Lung (tissue), 17 donors: ENCODE measurements at places on chromosomes 6 and 20.

DNA sequence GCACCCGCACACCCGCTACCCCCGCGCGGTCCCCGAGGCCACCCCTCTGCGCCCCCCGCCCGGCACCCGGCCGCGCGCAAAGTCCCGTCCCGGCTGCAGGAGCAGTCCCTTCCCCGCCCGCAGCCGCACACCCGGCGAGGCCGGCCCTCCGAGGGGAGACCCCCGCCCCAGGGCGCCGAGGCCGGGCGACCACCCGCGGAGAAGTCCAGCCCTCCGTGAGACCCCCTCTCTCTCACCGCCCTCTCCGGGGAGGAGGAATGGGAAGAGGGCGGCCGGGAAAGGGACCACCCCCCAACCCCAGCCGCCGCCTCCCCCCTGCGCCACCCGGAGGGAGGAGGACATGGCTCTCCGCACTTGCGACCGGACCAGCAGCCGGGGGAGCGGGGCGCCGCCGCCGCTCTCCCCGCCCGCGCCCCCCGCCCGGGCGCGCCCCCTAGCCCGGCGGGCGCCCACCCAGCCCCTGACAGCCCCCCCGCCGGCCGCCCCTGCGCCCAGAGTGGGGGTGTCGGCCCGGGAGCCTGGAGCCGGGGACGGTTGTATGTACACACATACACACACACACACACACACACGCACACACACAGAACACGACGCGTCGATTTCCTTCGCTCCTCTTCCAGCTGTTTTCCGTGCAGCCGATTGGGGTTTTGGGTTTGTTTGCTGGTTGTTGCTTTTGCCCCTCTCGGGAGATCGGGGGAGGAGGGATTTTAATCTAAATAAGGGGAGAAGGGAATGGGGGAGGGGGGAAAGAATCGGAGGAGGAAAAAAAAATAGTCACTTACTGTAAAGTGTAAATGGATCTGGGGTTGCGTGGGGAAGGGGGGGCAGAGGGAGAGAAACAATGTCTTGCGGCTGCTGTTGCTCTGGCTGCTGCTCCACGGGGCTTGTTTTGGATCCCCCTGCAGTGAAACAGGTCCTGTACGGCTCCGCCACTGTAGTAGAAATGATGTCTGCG lies at the start of gene ATXN1:
Gene ATXN1 (minus strand): TSS at position 945 of the 955 bp plus-strand sequence.
- peak; percentile 91 for DNase-seq

DNA sequence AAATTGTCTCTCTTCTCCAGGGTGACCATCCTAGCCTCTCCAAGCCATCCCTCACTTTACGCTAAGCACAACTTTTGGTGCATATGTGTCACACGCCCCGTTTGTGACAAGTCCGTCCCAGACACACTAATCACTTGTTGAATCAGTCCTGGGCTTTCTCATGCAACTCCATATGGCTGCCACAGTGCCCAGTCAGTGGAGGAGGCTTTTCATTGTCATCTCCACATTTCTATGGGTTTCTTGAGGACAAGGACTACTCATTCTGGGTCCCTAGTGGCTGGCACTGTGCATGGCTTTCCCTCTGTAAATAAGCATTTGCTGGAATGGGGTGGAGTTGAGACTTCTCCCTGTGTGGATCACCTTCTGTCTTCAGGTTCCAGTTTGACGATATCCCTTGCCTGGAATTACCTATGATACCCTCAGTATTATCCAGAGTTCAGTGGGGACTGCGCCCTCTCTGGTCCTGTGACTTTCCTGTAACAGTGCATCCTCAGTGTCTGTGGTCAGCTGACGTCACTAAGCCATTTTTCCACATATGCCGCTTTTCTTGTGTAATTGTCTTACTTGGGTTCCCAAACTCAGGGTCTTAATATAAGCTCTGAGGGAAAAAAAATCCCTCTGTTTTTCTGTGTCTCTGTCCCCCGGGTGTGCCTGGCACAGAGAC lies 59.8 kb upstream of the MYL9 start:
- no peak for DNase-seq

DNA sequence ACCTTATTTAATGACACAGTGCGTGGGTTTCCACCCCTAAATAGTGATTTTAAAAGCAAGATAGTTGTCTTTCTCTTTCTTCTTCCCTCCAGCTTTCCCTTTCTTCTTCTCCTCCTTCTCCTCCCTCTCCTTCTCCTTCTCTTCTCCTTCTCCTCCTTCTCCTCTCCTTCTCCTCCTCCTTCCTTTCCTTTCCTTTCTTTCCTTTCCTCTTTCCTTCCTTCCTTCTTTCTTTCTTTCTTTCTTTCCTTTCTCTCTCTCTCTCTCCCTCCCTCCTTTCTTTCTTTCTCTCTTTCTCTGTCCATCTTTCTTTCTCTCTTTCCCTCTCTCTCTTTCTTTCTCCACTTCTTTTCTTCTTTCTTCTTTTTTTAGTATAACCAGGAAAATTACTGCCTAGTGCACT lies 670.6 kb downstream of the GRIK2 start:
- no peak for DNase-seq

GRCh38 chr6:22073516-22074198 lies 223.2 kb downstream of the PRL start:
- no peak for DNase-seq

- DNase-seq: peak; percentile 45
Observed at GRCh38 chr6:87391334-87391733, 16.4 kb upstream of the CFAP206 start.

- DNase-seq: no peak
Observed at GRCh38 chr20:2163757-2164156, 62.1 kb downstream of the STK35 start.

GRCh38 chr6:134873500-134874388 lies 76.2 kb downstream of the ALDH8A1 start:
- DNase-seq: no peak

- DNase-seq: no peak
Observed at GRCh38 chr6:41273714-41274113, 12.8 kb downstream of the TREM1 start.

- no peak for DNase-seq
Observed at GRCh38 chr20:8807480-8808201, 261.2 kb upstream of the PLCB4 start.

- DNase-seq: no peak
Observed at GRCh38 chr6:1678201-1678600, 68.5 kb downstream of the FOXC1 start.

DNA sequence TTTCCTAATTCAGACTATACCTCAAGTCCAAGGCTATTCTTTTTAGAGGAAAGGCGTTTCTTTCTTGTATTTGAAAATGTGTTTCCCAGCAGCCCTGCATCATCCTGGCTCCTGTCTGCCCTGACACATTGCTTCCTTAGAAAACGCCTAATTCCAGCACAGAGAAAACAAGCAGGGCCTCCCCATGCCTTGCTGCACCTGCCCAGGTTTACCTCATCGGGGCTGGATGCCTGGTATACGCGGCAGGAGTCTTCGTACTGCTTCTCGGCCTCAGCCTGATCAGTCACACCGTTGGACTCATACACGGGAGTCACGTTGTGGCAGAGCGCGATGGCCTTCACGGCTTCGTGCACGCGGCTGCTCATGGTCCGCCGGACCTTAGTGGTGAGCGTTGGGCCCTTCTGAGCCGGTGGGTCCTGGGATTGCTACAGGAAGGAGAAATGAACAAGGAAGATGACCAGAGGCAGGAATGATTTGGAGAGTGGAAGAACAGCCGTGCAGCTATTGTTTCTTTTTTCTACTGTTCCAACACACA lies 111.4 kb downstream of the ATP9A start:
- no peak for DNase-seq

GRCh38 chr20:63659370-63659769 lies 1.3 kb downstream of the RTEL1 start:
- DNase-seq: no peak

DNA sequence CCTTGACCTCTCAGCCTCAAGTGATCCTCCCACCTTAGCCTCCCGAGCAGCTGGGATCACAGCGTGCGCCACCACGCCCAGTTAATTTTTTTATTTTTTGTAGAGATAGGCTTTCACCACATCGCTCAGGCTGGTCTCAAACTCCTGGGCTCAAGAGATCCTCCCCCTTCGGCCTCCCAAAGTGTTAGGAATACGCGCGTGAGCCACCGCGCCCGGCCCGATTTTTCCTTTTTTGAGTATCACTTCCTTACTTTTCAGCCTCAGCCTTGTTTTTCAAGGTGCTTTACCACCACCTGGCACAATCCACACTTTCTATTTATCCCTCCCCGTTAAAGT lies 791 bp upstream of the STX11 start:
- no peak for DNase-seq

DNA sequence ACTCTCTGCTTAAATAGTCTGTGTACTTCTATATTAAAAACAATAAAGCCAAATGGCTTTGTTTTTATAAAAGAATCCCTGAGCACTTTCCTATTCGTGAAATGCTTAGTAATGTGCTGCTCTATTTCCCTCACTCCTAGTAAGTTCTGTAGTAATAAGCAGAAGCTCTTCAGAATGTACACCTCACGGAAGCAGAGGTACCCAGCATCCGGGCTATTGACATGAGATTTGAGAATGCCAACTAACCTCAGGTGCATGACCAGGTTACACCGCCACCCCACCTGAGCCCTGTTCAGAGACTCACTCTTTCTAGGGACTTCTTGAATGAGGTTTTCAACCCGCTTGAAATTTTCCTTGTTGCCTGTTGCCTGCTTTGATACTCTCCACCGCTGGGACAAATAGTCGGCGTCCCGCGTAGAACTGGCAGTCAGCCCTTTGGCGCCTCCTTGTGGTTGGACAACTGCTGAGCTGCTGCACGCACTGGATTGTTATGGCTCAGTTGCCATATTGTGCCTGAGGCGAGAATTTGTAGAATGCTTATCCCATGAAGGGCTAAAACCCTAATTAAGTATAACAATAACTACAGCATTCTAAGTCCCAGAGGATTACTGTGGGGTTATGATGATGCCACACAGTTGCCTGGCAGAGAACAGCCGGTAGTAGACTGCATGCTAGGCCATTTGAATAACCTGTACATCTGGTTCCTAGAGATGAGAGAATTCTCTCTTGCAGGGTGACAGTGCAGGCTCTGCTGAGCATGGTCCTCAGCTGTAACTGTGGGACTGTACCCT lies 95.4 kb downstream of the KHDC1L start:
- peak; percentile 81 for DNase-seq

GRCh38 chr6:79047072-79047471 lies 31.0 kb downstream of the PHIP start:
- DNase-seq: no peak

GRCh38 chr6:87929843-87930288 lies 117.8 kb upstream of the SPACA1 start:
- peak; percentile 90 for DNase-seq

GRCh38 chr20:46022411-46023147 lies 6.4 kb upstream of the SLC12A5 start:
- no peak for DNase-seq

DNA sequence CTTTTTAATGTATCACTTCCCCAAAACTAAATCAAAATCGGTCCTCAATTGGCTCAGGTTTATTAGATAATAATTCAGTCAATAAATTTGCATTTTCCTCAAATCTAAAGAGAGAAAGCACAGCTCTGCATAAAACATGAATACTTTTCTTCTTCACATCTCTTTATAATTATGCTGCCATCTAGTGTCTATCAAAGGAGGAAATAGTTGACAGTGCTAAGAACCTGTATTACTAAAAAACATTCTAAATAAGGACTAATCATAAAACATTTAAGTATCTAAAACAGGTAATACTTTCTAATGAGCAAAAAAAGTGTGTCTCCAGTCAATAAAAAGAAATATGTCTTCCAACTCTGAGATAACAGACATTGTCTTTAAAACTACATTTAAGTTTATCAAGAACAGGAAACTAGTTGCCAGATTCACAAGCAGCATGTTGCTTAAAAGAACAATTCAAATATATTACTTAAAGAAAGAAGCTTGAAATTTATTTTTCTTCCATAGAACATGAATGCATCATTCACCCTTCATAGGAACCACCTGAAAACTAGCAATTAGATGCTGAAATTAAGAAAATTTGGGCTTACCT lies 56.5 kb upstream of the DST start:
- peak; percentile 70 for DNase-seq

GRCh38 chr6:93728150-93728549 lies 308.8 kb upstream of the EPHA7 start:
- peak; percentile 39 for DNase-seq

GRCh38 chr20:8209061-8209460 lies 77.0 kb downstream of the PLCB1 start:
- DNase-seq: peak; percentile 57

DNA sequence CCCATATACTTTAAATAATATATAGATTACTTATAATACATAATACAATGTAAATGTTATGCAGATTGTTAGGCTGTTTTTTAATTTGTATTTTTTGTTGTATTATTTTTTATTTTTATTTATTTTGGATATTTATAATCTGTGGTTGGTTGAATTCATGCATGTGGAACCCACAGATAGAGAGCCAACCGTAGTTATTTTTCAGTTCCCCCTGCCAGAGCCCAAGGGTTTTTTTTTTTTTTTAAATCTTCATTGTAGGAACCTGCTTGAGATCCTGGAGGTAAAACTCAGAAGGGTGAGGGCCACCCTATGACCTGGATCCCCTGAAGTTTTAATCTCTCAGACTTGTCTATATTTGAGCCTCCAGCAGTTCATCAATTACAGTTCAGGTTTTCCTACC lies 133.2 kb downstream of the B3GAT2 start:
- no peak for DNase-seq

DNA sequence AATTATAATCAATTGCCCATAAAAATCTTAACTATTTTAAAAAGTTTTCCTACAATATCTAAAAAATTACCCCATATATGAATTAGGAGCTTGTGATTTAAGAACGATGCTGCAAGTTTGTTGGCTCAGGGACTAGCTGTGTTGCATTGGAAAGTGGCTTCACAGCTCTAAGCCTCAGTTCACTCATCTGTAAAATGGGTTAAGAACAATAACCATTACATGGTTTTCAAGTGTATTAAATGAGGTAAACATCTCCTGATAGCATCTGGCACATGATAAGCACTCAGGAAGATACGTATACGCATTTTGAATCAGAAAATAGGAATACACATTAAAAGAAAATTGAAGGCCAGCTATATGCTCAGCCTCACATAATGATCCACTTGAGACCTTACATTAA lies 76.4 kb downstream of the ARHGAP18 start:
- DNase-seq: no peak

GRCh38 chr6:157323255-157323965 lies at the start of gene TMEM242:
TMEM242 (minus strand) TSS chr6:157323519; CDS start chr6:157323499, 20 bp downstream.
- DNase-seq: peak; percentile 96

GRCh38 chr6:127385668-127386430 lies 42.4 kb upstream of the ECHDC1 start:
- peak; percentile 83 for DNase-seq

- DNase-seq: peak; percentile 67
Observed at GRCh38 chr20:57548177-57549058, 12.5 kb upstream of the PCK1 start.

- DNase-seq: no peak
Observed at GRCh38 chr6:103855750-103856149, 1004.0 kb downstream of the HACE1 start.

DNA sequence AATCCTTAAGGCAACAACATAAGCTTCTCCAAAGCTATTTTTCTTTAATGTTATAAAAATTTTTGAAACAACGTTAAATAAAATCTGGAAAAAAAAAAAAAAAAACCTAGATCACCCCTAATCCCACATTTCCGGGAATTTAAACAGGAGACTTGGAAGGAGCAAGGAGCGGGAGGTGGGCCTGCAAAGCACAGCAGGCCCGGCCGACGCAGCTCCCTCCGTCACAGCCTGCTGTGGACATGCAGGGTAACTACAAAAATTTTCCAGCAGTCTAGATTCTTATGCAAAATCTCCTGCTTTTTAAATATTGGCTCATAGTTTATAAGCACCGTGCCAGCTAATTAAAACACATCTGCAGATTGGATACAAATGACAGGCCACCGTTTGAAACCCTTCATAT lies 23.5 kb downstream of the FOXF2 start:
- DNase-seq: peak; percentile 50
